ENCODE measurements at places on chromosomes 2 and 18. TPM values are rescaled to one million over a fixed set of nuclear protein-coding genes. Genes with fewer than 3 reads are reported as not detected.
A peak's percentile ranks its signal among the peaks of the same experiment; 100 is the strongest.

DNA sequence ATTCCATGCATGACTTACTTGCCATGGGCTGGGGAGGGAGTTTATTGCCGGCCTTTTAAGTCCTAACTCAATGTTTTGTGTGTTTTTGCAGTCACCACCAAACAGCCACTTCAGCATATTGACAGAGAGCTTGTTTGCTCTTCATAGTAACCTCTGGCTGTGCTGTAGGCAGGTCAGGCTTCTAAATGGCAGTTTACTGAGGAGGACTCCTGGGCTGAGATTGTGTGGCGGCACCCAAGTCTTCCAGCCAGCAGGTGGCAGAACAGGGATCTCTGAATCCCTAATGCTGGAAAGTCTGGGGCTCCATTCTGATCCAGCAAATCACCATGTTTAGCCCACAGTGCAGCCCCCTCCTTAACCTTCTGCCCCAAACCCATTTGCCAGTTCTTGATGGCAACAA, 121.2 kb downstream of the CAPN13 start:
- DNase-seq = no peak

The GALR1 gene
- not detected for total RNA-seq

DNA sequence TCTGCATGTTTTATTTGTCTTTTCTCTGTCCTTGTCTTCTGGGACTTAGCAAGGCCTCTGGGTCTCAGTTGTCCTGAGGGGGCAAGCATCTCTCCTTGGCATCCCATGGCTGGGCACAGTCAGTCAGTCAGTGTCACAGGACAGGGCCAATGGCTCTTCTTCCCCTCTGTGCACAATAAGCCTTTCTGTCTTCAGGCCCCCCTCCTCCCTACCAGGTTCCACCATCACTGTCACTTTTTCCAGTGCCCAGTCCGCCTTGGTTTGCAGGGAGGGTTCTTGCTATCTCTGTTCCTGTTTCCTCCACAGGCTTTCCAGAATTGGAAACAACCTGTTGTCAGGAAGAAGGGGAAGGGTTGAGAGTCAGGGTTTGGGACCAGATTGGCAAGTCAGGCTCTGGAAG, 1.7 kb upstream of the VAMP5 start:
- DNase-seq = no peak

- no peak for DNase-seq
Observed at GRCh38 chr2:138086576-138086975, 122.3 kb downstream of the HNMT start.

GRCh38 chr2:226131299-226131784, 668.3 kb downstream of the IRS1 start:
- DNase-seq = no peak

- no peak for DNase-seq
Observed at GRCh38 chr2:74037379-74037860, 52.7 kb downstream of the TET3 start.

GRCh38 chr2:237859082-237859433, 365 bp upstream of the RAMP1 start:
- no peak for DNase-seq

- no peak for DNase-seq
Observed at GRCh38 chr18:26702086-26702485, 153.7 kb upstream of the KCTD1 start.

The PFN4 gene
- 0.69 TPM for total RNA-seq

DNA sequence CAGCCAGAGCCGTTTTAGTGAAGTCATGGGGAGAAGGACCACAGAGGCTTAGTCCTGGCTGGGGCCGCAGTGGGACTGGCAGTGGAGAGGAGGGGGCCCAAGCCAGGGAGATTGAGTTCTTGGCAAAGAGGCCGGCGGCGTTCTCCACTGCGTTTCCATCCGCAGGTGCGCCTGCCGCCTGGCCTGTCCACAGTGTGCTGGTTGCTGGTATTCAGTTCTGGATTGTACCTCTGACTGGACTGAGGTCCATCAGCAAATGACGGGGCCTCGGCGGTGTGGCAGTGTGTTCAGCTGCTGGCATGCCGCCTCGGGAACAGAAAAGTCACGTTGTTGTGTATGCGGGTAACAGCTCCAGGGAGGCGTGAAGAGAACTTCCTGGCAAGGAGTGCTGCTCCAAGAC, 36.8 kb downstream of the LRRFIP1 start:
- DNase-seq = no peak

GRCh38 chr2:215493376-215493775, 57.5 kb upstream of the FN1 start:
- no peak for DNase-seq

DNA sequence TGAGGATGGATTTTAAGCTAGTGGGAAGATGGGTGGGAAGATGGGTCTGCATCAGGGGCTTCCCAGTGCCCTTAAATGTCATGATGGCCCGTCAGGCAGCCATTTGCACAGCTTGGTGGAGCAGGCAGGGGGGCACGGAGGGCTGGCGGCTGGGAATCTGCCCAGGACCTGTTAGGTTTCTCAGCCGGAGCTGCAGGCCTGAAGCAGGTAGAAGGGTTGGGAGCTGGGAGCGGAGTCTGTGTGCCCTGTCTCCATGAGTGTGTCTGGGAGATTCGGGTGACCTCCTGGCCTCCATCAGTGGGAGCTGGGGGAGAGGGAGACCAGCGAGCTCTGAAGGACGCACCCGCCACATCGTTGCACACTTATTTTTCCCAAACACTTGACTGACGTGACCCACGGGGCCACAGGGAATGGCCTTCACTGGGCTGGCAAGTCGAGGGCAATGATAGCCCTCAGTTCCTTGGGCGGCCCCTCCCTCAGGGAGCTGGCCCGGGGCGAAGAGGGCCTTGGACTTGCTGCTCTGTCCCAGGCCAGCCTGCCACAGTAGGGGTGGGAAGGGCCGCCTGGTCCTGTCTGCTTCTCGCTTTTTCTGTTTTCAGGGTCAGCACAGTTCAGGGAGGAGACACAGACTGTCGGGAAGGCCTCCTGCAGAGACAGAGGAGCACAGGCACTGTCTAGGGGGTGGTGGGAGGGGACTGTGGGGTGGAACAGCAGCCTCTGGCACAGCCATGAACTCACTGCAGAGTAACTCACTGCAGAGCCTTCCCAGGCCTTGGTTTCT, 236.8 kb downstream of the ZBTB7C start:
- no peak for DNase-seq

DNA sequence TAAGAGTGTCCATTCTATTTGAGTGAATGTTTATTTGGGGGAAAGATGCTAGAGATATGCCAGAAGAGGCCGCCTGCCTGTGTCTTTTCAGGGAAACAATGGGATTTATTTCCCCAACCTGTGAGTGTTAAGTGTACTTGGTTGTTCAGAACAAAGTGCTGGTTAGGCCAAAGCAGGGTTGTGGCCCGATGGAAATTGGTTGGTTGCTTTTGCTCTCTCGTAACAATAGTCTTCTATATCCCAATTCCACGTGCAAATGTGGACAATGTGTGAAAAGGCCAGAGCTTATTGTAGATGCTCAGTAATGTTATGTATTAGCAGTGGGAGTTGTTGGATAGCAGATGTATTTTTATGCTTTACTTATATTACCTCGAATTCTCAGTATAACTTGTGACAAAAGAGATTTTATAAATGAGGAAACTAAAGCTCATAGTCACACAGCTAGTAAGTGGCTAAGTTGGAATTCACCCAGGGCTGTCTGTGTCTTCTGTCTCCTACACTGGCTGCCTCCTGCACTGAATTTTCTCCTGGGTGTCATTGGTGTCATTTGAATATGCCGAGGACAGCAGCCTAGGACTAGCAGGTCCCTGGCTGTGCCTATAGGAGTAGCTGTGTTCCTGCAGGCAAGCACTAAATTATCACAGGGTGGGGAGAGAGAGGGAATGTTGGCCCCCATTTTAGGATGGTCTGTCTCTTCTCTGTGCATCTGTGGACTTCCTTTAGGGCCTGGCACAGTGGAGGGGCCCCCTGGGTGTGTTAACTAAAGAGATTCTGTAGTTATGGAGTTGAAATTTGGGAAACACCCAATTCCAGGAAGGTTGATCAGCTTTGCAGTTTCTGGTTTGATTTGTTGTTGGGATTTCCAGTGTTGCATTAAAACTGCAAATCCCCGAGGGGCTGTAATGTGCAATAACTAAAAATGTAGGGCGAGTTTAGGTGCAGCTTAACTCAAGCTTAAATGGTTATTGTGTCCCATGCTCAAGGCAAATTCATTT, 21.6 kb downstream of the GPD2 start:
- no peak for DNase-seq

DNA sequence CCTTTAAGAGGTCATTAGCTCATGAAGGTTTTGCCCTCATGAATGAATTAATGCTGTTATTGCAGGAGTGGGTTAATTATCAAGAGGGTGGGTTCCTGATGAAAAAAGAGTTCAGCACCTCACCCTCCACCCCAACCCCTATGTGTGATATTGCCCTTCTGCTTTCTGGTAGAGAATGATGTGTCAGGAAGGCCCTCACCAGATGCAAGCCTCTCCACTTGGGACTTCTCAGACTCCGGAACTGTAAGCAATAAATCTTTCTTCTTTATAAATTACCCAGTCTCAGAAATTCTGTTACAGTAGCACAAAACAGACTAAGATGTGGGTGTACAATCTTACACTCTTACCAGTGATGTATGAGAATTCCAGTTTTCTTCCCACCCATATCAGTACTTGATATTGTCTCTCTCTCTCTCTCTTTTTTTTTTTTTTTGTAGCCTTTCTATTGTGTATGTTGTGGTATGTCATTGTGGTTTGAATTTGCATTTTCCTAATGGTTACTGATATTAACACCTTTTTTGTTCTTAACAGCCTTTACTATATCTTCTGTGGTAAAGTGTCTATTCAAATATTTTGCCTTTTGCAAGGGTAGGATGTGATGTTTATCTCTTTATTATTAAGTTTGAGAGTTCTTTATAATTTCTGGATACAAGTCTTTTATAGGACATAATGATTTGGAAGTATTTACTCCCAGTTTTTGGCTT, 10.4 kb upstream of the MAP2 start:
- DNase-seq = no peak

DNA sequence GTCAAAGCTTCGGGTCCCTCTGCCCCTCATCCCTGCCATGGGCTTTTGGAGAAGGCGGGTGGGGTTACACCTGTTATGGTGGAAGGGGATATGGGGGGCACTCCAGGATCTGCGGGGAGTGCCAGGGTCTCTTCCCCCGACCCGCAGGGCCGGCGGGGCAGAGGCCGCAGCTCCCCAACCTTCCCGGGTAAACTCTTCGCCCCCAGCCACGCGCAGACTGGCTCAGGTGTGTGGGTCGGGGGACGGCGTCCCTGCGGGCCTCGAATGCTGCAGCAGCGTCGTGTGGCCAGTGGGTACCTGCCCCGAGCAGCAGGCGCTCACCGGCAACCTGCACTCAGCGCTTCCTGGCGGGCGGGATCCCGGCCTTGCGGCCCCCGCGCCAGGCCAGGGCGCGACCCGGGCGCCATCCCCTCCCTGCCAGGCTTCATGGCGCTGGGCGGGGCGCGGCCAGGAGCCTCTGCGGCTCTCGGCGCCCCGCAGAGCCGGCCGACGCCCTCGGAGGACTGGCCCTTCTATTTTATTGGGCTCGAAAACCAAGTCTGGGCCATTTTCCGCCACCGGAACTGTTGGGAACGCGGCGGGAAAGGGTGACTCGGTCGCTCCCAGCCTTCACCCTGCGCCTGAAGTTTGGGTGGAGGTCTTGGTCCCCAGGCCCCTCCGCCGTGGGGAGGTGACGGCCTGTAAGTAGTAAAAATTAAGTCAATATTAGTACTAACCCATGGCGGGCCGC, 4.5 kb downstream of the GBX2 start:
- no peak for DNase-seq

- DNase-seq = no peak
Observed at GRCh38 chr2:3586220-3586619, 8.7 kb upstream of the COLEC11 start.

GRCh38 chr2:232926431-232926939, 56.4 kb downstream of the SNORC start:
- peak; percentile 36 for DNase-seq

The MAP3K19 gene
- total RNA-seq = not detected

DNA sequence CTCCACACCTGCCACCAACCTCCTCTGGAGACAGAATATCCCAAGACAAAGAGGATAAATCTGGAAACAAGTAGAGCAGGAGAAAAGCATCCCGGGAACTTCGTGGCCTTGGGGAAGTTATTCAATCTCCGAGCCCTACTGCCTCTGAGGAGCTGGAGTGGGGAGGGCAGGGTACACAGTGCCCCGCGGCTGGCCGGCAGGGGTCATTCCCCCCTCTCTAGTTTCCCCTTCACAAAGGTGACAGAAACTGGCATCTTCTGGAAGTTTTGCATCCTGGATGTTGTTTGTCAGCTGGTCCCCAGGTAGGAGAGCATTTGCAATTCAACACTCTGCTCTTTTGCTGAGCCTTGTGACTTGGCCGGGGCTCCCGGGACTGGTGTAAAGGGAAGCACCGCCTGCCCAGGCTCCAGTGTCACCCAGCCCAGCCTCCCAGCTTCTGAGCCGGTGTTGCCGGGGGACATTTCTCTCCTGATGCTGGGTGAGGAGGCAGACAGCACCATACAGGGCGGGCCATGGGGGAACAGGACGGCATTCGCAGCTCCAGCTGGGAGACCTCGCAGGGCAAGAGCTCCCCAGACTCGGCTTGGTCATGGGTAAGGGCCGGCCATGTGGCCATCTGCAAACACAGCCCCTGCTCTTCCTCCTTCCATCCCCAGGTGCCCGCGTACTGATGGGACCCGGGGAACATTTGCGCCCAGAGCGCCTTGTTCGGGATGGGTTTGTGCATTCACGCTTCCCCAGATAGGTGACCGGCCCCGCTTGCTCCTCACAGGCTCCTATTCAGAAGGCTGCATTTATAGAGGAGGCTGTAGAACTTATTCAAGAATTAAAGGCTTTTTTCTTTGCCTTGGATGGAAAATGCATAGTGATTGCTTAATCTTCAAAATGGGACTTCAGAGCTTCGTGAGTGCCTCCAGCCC, 7.4 kb upstream of the NTSR2 start:
- DNase-seq = no peak

- DNase-seq = no peak
Observed at GRCh38 chr18:434410-434809, 66.1 kb downstream of the COLEC12 start.

DNA sequence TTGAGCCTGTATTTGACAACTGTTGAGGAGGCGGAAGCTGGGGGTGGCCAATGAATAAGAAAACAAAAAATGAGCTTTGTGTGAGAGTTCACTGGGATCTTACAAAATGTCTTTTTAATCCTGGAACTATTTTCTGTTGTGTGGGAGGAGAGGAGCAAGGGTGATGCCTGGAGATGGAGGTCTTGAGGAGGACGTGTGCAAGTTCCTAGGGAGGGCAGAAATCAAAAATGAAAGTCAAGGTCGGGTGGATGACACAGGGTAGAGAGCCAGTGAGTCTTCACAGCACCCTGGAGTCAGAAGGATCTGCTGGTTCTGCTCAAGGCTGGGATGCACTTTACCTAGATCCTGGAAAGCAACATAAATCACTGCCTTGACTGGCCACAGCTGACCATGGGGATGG, 180.3 kb upstream of the PKDCC start:
- no peak for DNase-seq

- no peak for DNase-seq
Observed at GRCh38 chr2:20115902-20116301, 64.5 kb upstream of the LAPTM4A start.

The HOXD12 gene
- not detected for total RNA-seq

DNA sequence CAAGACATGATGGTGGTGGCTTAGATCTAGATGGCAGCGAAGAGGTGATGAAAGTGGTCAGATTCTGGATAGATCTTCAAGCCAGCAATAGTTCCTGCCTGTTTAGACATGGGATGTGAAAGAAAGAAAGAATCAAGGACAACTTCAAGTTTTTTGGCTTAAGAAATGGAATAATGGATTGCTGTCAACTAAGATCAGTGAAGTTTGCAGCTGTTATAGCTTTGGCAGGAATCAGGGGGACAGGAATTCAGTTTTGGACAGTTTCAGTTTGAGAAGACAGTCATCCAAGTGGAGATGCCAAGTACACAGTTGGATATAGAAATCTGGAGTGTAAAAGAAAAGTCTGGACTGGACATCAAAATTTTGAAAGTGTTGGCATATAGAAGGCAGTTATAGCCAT, 283.7 kb upstream of the PKDCC start:
- DNase-seq = no peak

GRCh38 chr18:45012286-45012685, 331.6 kb downstream of the SETBP1 start:
- DNase-seq = no peak
